ENCODE measurements at places on chromosomes 4 and X.

DNA sequence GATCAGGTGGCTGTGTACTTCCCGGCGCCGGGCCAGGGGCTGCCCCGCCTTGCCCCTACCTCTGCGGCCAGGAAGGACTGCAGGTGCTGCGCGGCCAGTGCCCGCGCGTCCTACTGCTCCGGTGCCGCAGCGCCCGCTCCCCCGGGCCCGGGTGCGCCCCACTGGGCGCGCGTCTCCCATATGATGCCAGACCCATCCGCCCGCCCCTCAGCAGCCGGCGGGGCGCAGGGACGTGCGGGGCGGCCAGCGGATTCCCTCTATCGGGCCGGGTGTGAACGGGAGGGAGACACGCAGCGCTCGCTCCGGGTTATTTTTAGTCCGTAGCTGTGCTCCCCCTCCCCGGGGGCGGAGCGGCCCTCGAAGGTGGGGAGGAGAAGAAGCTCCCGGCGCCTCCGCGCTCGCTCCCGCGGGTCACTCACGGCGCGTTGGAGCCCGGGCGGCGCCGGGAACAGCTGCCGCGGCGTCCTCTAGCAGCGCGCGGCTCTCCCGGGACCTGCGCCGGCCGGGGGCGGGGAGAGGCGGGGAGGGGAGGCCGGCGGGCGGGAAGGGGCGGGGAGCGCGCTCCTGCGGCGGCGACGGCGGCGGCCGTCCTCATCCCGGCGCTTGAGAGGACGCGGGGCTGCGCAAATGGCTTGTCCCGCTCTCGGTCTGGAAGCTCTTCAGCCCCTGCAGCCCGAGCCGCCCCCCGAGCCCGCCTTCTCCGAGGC, 103.6 kb downstream of the UCHL1 start:
- no peak for DNase-seq

DNA sequence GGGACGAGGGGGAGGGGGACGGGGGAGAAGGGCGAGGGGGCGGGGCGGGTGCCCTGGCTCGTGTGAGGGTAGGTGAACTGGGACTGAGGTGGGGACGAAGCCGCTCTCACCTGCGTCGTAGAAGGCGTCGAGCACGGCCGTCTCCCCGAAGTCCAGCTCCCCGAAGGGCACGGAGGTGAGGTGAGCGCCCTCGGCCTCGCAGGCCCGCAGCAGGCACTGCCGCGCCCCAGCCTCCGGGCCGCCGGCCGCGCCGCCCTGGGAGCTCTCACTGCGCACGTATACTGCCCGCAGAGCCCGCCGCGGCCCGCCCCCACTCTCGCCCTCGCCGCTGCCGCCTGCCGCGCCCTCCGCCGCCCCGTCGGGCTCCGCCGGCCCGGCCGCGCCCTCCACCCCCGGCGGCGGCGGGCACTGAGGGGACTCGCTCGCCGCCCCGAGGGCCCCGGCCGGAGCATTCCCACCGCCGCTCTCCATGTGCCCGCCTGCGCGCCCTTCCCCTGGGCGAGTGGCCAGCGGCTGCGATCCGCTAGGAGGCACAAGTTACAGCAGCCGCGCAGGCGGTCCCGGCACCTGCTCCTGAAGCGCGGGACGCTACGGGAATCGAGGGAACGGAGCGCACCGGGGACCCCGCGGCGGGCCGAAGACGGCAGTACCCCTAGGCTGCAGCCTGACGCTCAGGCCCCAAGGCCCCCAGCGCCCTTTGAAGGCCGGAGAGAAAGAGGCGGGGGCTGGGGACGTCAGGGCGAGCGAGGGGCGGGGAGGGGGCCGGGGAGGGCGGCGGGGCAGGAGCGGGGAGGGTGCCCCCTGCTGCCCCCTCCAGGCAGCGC, at the start of gene MAP3K15:
Gene MAP3K15 (minus strand): TSS at position 718 of the 824 bp plus-strand sequence. CDS start 247 bp downstream, at position 471.
- DNase-seq, result no peak

DNA sequence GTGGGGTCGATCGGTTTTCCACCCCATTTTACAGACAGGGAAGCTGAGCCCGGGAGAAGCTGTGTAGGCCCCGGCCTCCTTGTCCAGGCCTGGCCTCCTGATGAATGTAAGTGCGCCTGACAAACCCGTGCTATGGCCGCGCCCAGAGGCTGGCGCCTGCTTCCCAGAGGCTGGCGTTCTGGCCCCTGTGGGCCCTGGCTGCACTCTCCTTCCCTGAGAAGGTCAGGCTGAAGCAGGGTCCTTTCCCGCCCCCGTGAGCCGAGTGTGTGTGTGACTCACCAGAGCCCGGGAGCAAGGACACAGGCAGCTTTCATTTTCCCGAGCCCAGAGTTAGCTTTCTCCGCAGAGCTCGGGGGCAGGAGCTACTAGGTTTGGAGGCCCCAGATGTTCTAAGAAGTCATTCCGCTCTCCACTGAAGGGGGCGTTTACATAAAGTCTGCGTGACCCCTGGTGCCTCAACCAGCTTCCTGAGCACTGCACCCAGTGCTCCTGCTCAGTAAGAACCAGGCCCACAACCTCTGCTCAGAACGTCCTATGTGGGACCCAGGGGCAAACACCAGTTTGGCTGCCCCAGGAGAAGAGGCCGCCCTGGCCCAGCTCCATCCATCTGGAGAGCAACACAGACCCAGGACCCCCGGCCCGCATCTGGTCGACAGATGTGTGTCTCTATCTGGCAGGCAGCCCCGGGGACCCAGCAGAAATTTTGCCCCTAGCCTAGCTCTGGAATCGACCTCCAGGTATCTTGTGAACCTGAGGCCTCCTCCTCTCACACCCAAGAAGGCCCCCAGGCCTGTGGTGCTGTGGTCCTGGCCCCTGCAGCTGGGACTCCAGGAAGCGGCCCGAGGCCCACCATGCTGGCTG, 13.6 kb downstream of the UVSSA start:
- DNase-seq, result no peak

GRCh38 chr4:23547096-23547495, 342.8 kb downstream of the PPARGC1A start:
- DNase-seq, result no peak

- DNase-seq, result no peak
Measured at GRCh38 chr4:3854661-3855060, 88.5 kb downstream of the ADRA2C start.

DNA sequence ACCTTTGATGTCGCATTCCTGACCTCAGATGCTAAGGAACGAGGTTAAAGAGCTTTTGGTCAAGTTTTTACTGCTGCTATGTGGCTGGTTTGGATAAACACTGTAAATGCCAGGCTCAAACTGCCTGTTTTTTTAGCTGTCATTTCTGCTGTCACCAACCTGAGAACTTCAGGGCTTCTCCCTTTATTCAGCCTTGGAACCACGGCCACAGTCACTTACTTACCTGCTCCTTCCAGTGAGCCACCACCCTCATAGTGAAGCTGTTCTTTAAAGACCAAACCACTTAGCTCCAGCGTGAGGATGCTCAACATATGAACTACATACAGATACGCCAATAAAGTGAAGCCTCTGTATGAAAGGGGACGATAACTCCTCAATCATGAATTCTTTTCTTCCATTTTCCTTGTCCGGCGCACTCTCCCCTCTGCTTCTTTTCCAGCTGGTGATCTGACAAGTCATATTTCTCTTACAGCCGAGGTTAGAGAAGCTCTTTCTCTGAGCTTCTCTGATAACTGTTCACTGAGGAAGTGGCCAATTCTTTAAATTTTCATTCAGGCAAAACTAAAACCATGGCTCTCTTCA, 152.8 kb upstream of the ANK2 start:
- no peak for DNase-seq

- DNase-seq, result peak; percentile 21
Measured at GRCh38 chr4:87007528-87008446, 73.0 kb downstream of the AFF1 start.

- no peak for DNase-seq
Measured at GRCh38 chr4:139501927-139502899, 48.3 kb downstream of the RAB33B start.

- no peak for DNase-seq
Measured at GRCh38 chrX:65451663-65452062, 82.9 kb downstream of the LAS1L start.

GRCh38 chrX:132470831-132471230, 18.0 kb downstream of the MBNL3 start:
- no peak for DNase-seq

GRCh38 chr4:7867701-7868435, 71.8 kb downstream of the AFAP1 start:
- no peak for DNase-seq

GRCh38 chrX:39866229-39866628, 231.5 kb downstream of the BCOR start:
- DNase-seq, result no peak

DNA sequence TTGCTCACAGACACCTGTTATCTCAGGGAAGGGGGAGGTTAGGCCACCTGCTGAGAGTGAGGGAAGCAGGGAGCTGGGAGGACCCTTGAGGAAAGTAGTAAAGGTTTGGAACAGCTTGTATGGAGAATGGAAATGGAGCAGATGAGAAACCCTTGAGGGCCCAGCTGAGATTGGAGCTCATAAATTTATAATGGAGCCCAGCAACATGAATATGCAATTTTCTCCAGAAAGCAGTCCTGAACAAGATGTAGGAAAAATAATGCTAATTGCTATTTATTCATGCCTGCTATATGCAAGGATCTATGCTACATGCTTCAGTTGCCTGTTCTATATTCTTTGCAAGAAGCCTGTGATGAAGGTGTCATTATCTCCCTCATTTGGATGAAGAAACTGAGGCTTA, 67.5 kb upstream of the LEF1 start:
- DNase-seq, result no peak

DNA sequence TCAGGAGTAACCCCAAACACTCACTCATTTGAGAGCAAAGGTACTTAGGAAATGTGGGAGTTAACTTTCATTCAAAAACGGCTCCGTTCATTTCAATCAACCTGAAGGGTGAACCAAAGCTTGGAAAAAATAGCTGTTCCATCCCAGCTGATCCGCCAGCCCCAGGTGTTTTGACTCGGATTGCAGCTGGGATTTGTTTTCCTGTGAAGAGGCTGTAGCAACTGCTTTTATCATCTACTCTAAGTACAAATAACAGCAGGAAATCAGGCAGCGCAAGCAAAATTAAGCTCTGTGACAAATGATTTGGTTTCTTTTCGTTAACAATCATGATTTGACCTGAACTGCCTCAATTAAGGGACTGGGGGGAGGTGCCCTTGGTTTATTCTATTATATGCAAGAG, 154.7 kb downstream of the BEND2 start:
- DNase-seq, result no peak

DNA sequence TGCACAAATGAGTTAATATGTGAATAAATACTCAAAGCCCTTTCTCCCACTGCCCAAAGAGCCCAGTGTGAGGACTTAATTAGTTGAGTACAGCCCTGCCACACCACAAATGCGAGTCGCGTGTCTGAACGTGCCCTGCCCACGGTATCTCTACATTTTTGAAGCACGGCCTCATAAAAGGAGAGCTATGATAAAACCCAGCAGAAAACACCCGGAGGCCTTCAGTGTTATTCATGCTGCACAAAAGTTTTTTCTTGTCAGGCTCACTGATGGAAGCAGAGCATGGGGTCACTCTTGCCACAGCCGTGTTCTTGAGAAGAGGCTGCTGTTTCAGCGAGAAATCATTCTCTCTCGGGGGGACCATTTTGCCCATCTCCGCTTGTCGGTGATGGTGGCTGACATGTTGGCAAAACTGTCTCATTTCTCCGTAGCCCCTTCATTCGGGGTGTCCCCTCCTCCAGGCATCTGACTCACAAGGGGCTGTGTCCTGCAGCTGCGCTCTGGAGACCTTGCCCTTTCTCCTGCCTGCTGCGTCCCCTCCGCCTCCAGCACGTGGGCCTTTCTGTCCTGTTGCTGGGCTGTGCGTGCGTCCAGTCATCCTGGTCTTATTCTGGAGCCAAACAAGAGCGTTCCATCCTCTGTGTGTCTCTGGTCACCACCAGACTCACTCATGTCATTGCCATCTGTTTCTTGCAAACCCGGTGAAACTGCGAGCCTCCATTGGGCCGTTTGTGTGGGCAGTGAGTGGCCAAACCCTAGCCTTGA, 88.8 kb downstream of the SORCS2 start:
- DNase-seq, result no peak

DNA sequence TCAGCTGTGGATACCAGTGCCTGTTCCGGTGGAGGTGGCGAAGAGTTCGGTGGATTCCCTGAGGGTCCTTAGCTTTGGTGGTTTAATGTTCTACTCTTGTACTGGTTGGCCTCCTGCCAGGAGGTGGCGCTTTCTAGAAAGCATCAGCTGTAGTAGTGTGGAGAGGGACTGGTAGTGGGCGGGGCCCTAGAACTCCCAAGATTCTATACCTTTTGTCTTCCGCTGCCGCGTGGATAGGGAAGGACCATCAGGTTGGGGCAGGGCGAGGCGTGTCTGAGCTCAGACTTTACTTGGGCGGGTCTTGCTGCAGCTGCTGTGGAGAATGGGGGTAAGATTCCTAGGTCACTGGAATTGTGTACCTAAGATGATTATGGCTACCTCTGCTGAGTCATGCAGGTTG, 390.3 kb downstream of the FAM47A start:
- DNase-seq, result no peak

GRCh38 chrX:119237562-119237942, 1.5 kb downstream of the PGRMC1 start:
- DNase-seq, result no peak

DNA sequence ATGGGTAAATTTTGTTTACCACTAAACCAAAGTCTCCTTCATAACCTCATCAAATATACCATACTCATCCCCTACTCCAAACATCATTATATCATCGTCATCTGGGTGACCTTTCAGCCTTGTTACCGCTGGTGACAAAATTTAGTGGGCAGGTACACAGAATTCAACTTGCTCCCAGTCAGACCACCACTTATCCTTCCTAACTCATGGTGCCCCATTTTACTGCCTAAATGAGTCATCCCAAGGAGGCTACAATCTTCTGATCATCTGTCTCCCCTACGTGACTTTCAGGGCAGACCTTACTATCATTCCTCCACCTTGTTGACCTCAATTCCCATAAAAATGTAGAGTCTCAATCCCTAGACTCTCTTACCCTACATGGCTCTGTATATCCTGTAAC, 49.6 kb downstream of the DCHS2 start:
- no peak for DNase-seq

GRCh38 chr4:115331241-115331640, 217.8 kb upstream of the NDST4 start:
- no peak for DNase-seq

DNA sequence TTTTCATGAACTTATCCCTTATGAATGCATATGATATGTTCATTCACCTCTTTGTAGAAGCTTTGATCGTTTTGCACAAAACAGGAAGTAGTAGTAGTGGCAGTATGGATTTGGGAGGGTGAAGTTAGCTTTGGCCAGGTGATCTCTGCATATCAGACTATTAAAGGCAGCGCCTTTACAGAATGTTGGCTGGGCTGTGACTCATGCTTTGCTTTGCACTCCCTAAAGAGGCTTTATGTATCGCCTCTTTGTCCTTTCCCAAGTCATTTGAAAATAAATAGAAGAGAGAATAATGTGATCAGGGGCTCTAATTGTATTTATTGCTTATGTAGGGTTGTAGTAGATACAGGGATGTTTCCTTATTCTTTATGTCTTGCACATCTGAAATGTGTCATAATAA, 50.4 kb downstream of the SHROOM3 start:
- no peak for DNase-seq

- DNase-seq, result no peak
Measured at GRCh38 chrX:45187731-45188130, 12.9 kb downstream of the DIPK2B start.

DNA sequence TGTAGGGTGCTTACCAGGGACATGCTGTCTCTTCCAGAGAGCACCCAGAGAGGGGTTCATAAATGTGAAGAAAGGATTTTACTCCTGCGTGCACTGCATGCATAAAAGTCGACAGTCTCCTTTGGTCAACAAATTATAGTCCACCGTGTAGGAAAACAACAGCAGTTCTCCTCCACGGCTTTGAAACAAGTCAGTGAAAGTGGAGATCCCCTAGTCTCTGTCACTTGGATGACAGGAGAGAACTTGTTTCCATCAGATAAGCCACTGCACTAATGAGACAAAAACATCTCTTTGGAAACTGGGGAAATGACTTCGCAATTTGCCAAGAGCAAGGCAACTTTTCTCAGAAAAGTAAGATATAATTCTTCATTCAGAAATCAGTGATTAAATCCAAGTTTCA, 9.7 kb downstream of the UNC5C start:
- no peak for DNase-seq

All from T-helper 17 cell (primary cell).